ENCODE measurements at places on chromosomes 6 and 20.

DNA sequence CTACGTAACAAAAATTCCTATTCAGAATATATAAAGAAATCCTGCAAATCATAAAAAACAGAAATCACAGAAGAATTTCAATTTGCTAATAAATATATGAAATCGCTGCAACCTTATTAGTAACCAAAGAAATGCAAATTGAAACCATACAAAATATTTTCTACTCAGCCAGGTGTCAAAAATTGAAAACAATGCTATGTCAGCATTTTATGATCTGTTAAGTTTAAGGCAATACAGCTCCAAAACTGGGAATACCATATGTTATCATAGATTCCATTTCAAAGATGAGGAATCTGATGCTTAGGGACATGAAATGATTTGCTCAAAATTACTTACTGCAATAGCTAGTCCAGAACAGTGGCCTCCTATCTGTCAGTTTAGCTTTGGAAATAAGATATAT lies 168.9 kb downstream of the ID4 start:
- no peak for DNase-seq

DNA sequence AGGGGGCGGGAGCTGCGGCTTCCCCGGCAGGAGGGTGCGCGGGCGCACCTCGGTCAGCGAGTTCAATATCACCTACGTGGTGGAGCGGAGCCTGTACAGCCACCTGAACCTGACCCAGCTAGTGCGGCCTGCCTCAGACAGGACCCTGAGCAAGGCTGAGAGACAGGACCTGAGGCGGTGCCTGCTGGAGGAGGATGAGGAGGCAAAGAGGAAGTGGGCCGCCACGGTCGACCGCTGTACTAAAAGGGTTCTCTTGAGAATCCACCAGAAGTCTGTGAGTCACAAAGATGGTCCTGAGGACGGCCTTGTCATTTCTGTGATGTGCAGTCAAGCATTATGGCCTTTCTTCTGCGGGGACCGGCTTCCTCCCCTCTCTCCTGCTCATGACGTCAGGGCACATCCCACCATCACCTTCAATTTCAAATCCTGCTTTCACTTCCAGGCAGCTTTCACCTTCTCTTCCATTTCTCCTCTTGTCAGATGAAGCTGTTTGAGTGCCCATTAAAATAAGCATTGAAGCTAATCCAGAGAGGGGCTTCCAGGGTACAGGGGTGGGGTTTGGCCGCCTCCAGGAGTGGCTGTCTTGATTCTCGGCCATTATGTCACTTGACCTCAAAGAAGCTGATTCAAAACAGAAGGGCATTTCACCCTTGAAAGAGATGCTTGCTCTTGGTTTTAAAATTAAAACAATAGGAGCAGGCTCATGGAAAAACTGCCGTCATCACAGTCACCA lies 177.6 kb downstream of the SASH1 start:
- no peak for DNase-seq

GRCh38 chr20:51966296-51966971 lies 164.1 kb upstream of the SALL4 start:
- peak; percentile 80 for DNase-seq

DNA sequence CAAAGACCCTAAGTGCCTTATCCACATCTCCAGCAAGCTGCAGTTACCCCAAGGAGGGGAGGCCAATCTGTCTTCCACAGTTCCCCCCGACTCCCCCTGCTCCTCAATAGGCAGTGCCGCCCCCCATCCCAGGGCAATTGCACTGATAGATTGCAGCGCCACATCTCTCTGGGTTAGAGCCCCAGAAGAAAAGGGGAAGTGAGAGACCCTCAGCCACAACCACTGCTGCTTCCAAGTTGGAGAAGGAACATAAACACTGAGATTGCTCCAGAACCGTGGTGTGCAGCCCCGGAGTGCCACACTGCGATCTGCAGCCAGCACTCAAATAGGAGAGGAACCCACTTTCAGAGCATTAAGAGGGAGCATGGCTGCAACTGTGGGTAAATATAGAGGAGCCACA lies 101.5 kb downstream of the RWDD2A start:
- DNase-seq, result no peak

DNA sequence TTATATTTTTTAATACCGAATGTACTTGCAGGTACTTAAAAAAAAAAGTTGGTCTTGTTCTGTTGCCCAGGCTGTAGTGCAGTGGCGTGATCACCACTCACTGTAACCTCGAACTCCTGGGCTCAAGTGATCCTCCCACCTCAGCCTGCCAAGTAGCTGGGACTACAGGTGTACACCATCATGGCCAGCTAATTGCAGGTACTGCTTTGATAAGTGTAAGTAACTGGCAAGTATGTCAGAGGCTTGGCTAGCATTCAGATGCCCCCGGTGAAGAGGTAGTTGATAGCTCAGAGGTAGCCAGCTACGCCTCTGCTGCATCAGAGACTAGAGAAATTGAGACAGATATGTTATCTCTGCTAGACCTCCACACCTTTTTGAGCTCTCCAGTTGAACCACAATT lies 40.5 kb downstream of the BTBD9 start:
- DNase-seq, result no peak

DNA sequence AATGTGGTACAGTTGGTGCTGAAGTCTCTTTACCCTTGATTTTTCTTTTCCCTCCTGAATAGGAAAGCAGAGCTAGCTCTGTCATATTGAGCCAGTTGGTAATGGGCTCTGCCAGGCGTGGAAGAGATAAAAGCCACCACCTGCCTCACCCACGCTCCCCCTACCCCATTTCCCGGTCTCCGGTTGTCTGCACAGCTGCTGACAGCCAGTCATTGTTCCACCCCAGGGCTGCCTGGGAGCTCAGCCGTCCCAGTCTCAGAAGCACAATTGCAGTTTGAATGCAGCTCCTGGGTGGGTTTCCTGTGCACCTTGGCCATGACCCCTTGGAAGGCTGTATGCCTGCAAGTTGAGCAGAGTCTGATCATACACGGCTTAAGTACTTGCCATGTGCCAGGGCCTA lies 675.2 kb upstream of the FLRT3 start:
- no peak for DNase-seq

- DNase-seq, result peak; percentile 82
Measured at GRCh38 chr20:19995220-19995863, 21.8 kb upstream of the NAA20 start.

- DNase-seq, result no peak
Measured at GRCh38 chr6:43123461-43124314, 47.4 kb upstream of the SRF start.

DNA sequence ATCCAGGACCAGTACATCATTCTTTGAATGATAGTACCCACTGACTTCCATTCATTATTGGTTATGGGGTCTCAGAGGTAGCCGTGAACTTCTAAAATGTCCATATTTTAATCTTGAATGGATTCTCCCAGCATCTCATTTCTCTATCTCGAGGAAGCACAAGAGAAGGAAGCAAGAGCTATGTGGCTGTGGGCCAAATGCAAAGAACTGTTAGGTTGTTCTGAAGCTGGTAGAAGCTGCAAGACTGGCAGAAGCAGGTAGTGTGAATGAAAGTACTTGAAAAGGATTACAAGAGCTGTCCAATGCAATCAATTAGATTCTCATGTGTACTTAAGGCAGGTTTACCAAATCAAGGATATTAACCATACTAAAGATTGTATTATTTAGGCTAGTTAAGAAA lies 1131.8 kb downstream of the GRIK2 start:
- no peak for DNase-seq
